ENCODE measurements at places on chromosomes 2 and 18.

DNA sequence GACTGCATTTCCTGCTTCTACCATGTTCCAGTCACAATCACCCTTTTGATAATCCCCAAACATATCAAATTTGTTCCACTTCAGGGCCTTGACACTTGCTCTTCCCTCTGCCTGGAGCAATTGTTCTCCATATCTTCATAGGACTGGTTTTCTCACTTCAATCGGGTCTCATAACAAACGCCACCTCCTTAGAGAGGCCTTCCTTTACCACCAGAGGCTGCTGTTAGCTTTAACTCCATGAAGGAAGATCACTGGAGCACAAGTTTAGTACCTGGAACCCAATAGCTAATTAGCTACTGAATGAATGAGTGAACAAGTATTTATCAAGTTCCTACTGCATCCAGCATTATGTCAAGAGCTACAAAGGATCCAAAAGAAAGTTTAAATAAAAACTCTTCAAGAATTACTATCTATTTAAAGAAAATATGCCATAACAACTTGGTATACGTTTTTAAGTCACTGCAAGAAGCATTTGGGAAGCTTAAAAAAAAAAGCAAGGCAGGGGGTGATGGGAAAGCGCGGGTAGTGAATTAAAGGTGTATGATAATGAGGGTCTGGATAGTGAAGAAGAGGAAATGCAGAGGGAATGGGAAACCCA, 58.8 kb downstream of the BAZ2B start:
- no peak for DNase-seq

GRCh38 chr2:9346885-9347284, 76.4 kb downstream of the ITGB1BP1 start:
- DNase-seq, result no peak

GRCh38 chr2:86372133-86372532, 34.7 kb upstream of the REEP1 start:
- no peak for DNase-seq

- no peak for DNase-seq
Observed at GRCh38 chr2:240358821-240359397, 76.6 kb upstream of the GPC1 start.

GRCh38 chr2:128442891-128443302, 124.2 kb upstream of the HS6ST1 start:
- no peak for DNase-seq

DNA sequence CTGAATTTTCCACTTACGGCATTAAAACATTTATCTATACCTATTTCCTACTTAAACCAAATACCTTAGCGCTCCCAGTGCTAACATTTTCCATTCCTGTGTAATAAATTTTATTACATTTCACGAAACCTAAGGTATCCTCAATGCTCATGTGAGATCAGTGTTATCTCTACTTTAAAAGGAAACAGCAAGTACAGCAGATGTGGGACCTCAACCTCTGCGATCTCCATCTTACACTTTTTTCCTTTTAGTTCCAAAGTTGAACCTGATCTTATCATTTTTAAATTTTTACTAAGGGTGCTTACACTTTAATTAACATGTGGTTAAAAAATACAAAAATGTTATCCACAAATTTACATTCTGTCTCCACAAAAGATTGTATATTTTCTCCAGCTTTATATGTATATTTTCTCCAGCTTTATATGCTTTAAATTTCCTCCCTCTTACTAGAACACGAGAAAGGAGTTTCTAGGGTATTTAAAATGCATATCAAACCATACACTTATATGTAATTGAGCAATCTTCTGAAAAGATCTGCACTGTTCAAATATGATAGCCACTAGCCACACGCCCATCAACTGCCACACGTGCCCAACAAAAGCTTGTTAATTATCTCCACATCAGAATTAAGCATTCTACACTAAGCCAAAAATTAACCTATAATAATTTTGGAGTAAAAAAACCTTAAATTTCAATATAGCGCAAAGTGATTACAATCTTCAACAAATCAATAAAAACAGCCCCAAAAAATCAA, 38.1 kb downstream of the MBOAT2 start:
- DNase-seq, result no peak

DNA sequence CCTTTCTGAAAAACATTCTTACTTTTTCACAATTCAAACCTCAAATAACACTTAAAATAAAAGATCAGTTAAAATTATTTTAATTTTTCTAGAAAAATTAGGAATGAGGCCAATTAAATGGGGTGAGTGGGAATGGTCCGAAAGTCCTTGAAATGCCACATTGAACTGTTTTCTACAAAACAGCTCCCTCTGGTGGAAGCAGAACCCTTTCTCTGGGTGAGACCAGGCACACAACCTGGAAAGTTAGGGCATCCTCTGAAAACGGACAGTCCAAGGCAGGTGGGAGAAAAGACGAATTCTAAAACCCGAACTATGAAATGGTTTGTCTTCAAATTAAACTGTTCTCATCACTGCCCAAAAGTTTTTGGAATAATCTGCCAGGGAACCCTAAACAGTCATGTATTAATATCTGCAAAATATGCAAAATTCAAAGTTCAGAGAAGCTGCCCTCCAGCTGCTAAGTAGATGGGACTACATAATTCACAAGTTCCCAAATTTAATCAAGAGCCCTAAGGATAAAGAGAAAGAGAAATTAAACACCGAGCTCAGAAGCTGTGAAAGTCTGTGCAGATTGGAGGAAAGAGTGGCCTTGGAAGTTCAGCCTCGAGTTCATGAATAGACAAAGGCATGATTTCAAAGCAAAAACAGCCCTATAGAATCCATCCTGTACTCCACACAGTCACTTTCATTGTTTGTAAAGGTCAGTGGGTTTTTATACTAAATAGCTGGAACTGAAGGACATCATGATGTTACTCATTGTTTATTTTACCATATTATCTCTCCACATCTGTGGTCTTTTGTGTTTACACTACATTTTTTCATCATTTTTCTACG, 108.3 kb downstream of the PIEZO2 start:
- DNase-seq, result peak; percentile 25

DNA sequence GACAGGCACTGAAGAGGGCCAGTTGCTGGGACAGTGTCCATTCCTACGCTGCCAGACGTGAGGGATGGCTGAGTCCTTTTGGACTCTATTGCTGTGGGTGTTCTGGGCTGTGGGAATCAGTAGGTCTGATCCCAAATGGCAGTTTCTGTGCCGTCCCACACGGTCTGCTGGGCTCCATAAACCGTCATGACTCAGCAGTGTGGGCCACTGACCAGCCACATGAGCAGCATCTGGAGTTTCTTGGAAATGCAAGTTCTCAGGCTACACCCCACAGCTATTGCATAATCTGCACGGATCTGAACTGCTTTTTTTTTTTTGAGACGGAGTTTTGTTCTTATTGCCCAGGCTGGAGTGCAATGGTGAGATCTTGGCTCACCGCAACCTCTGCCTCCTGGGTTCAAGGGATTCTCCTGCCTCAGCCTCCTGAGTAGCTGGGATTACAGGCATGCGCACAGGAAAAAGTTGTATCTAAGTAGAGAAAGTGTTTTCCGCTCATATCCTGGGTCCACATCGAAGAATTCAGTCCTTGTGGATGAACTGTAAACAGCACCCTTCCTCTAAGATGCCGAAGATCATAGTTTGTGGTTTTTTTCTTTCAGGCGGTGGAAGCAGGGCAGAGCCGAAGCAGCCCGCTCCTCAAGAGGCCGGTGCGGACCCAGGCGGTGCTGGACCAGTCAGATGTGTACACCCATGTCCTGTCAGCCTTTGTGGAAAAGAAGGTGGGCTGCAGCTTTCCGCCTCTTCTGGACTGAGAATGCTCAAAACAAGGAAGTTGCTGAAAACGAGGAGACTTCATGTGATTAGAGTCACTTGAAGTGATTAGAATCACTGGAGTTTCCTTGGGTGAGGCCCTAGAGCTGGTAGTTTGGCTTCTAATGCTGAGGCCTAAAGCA, 25.5 kb downstream of the RMC1 start:
- DNase-seq, result no peak

GRCh38 chr2:33196700-33197099, 249.9 kb downstream of the LTBP1 start:
- no peak for DNase-seq

DNA sequence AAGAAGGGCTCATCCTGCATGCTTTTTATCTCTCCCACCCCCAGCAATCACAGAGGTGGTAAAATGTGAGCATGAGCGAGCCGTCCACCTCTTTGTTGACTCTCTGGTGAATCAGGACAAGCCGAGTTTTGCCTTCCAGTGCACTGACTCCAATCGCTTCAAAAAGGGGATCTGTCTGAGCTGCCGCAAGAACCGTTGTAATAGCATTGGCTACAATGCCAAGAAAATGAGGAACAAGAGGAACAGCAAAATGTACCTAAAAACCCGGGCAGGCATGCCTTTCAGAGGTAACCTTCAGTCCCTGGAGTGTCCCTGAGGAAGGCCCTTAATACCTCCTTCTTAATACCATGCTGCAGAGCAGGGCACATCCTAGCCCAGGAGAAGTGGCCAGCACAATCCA, 19.5 kb downstream of the LIPG start:
- no peak for DNase-seq

- no peak for DNase-seq
Observed at GRCh38 chr2:236173036-236173728, 5.0 kb upstream of the GBX2 start.

GRCh38 chr2:222993920-222994650, 57.9 kb upstream of the KCNE4 start:
- DNase-seq, result no peak

- DNase-seq, result no peak
Observed at GRCh38 chr18:74951165-74951760, 257.7 kb downstream of the PTGR3 start.

DNA sequence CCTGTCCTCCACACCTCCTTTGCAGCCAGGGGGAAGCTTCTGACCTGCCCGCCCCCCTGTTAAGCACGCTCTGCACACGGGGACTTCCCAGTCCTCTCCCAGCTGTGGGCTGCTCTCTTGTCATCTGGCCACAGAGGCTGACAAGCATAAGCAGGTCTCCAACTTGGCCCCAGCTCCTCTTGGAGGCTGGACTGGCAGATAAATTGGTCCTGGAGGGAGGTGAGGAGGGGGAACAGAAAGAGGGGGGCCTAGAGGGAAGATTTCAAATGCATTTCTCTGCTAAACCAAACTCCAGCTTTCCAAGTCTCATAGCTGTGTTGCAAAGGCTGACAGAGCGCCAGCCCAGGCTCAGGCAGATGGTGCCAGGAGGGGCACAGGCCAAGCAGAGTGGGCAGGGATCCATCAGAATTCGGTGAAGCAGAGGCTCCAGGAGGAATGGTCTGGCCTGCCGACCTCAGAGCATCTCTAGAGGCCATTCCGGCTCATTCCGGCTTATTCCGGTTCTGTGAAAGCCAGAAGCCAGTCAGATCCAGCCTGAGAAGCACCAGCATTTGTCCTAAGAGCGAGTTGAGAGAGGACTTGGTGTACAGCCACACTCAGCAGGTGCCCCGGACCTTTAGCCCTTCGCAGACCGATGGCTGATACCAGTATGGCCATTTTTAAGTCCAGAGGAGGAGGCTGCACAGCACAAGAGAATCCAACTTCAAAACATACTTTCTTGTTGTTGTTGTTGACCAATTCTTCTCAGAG, 508.9 kb upstream of the MYT1L start:
- DNase-seq, result no peak

DNA sequence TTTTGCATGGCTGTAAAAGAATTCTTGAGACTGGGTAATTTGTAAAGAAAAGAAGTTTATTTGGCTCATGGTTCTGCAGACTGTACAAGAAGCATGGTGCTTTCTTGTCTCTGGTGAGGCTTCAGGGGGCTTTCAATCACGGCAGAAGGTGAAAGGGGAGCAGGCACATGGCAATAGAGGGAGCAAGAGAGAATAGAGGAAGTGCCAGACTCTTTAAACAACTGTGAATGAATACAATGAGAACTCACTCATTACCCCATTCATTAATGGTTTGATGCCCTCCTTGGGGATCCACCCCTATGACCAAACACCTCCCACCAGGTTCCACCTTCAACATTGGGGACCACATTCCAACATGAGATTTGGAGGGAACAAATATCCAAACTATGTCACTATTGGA, 463.5 kb downstream of the MTX2 start:
- no peak for DNase-seq

DNA sequence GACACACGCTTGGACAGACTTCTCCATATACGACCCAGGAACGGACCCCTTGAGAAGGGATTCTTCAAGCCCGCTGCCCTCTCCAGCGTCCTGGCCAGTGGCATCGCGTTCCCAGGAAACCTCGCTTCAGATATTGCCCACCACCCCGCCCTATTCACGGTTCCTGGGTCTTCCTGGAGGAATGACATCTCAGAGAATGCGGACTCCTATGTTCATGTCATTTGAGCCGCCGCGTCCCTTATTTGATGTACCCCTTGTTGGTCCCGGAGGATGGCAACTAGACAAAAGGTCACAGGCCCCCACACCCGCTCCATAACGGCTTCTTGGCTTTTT, 588 bp upstream of the CCDC93 start:
- DNase-seq, result no peak

DNA sequence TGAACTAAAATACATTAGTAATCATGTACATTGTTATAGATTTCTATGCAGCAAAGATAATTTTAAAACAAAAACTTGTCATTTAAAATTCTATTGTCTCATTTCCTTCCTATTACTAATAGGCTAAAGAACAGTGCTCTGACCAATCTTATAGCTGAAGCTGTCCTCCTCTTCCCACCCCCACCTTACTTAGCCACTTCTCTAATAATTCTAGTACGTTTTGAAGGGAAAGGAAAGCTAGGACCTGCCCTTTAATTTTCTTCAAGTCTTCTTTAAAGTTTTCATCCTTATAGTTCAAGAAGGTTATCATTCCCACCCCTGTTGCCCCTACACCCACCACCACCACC, 121.6 kb downstream of the RBMS1 start:
- DNase-seq, result no peak

DNA sequence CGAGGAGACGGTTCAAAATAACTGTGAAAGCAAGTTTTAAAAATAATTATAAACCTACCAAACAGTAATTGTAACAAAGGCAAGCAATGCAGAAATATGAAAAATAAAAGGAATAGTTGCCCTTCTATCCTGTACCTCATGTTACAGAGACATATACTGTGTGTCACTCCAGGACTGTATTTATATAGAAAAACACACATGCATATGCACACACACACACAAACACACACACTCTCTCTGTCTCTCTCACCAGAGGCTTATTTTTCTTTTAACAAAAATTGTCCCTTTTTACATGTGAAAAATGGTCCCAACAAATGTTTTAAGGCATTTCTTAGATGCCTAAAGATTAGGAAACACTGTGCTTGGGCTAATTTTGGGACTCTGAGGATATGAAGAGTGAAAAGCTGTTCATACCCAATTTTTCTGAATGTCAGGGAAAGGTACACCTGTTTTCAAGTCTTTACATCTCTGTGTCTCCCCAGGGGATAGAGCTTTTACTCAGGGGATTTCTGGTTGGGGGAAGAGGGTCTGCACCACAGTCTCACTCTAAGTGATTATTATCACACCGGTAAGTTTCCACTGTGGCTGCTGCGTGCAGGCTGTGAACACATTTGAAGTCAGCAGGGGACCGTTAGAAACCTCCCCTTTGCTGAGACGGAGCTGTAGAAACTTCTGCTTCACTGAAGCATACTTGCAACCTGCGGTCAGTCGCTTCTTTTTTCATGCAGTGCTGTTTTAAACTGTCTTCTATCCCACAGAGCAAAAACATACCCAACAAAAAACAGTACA, 51.4 kb upstream of the SPAG16 start:
- no peak for DNase-seq

Measured in NCI-H2081 (cell line).